ENCODE measurements at places on chromosomes 16 and 17. TPM values are rescaled to one million over a fixed set of nuclear protein-coding genes. Genes with fewer than 3 reads are reported as not detected.

DBF4B gene
- total RNA-seq, result 13.0 TPM

DNA sequence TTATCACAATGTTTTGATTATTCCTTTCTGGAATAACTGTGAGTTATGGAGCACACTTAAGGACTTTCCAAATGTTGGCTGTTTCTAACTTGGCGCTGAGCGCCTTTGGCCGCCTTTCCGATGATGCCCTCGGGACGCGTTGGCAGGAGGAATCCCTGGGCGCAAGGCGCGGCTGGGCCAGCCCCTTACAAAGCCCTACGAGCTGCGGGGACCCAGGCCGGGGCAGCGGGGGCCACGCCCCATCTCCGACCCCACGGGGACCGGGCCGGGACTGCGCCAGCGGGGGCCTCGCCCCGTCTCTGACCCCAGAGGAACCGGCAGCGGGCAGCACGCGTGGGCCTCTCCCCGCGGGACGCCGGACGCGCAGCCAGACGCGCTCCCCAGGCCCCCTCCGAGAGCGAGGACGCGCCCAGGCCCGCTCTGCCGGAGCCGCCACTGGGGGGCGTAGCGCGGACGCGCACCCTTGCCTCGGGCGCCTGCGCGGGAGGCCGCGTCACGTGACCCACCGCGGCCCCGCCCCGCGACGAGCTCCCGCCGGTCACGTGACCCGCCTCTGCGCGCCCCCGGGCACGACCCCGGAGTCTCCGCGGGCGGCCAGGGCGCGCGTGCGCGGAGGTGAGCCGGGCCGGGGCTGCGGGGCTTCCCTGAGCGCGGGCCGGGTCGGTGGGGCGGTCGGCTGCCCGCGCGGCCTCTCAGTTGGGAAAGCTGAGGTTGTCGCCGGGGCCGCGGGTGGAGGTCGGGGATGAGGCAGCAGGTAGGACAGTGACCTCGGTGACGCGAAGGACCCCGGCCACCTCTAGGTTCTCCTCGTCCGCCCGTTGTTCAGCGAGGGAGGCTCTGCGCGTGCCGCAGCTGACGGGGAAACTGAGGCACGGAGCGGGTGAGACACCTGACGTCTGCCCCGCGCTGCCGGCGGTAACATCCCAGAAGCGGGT, at the start of gene GAA:
Gene GAA (plus strand): TSS at position 571 of the 935 bp plus-strand sequence. CDS start 3,006 bp downstream, outside the sequence.
- H3K27ac ChIP-seq, result no peak within 1 kb of the TSS
- H3K36me3 ChIP-seq, result no peaks in the 10 kb centered on the region
- H3K27me3 ChIP-seq, result peaks cover 8% of the 10 kb centered on the region
- peaks cover 10% of the 10 kb centered on the region for H3K4me1 ChIP-seq
- H3K4me3 ChIP-seq, result peak within 1 kb of the TSS; percentile 71
- peak; percentile 87 for DNase-seq

DNA sequence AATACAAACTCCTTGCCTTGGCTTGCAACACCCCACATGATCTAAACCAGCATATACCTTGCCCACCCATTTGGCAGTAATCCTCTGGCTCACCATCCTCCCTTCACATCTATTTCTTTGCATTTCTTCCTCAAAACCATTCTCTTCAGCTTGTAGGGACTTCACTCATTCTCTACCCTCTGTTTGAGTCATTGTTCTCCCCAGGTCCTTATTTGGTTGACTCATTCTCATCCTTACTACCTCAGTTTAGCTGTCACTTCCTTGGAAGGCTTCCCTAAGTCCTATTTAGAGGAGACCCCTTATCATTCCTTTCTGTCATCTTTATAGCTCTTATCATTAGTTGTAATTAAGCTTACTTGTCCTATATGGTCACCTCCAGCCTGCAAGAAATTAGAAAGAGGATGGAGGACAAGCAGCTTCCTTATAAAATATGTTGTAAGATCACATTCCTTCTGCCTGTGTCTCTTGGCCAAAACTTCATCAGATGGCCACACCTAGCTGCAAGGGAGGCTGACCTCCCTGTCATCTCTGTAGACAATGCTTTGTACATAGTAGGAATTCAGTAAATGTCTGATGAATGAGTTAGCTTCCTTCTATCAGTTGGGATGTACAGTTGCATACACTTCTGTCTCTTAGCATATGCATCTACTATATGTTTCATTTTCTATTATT, 1.7 kb downstream of the TTC19 start:
- H3K27ac ChIP-seq, result no peak overlapping the region
- peaks cover 48% of the 10 kb centered on the region for H3K36me3 ChIP-seq
- no peak for DNase-seq
- H3K4me3 ChIP-seq, result peak overlapping the region; percentile 91

DNA sequence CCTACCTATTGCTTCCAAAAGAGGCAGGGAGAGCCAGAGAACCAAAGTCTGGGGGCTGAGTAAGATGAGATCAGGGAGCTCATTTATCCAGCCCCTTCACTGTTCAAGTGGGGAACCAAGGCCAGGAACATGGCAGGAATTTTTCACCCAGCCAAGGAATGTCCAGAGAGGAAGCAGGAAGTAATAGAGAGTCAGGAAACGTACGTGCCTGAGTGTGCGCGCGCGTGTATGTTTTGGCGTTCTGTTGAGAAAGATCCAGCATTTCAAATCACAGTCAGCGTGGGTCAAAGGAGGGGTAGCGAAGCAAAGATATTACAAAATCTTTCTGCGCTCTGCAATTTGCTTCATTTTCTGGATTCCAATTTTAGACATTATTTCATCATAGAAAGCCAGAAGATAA, 41.9 kb upstream of the WSCD1 start:
- DNase-seq, result no peak
- no peaks in the 10 kb centered on the region for H3K4me1 ChIP-seq
- no peak overlapping the region for H3K27ac ChIP-seq
- no peaks in the 10 kb centered on the region for H3K36me3 ChIP-seq
- H3K27me3 ChIP-seq, result no peaks in the 10 kb centered on the region
- no peak overlapping the region for H3K4me3 ChIP-seq

DNA sequence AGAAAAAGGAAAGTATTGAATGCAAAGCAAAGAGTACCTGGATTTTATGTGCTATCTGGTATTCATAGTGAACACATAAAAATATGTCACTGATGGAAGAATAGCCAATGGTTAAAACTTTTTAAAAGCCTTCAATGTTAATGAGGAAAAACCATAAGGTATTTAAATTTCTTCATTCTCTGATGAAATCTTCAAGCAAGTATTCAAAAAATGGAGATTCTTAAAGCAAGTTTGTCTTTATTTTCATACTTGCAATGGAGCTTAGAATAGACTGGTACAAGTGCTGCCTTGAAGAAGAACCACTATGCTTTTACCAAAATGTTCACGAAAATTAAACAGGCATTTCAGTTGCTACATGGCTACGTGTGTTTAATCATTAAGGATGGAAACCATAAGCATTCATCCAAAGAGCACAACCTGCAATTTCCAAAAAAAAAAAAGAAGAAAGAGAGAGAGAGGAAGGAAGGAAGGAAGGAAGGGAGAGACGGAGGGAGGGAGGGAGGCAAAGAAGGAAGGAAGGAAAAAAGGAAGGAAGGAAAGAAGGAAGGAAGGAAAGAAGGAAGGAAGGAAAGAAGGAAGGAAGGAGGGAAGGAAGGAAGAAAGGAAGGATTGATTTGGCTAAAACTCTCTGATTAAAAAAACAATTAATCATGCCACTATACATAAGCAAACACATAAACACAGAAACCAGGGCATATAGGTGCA, 17.6 kb downstream of the HS3ST3A1 start:
- H3K4me3 ChIP-seq, result no peak overlapping the region
- H3K27me3 ChIP-seq, result no peaks in the 10 kb centered on the region
- peaks cover 20% of the 10 kb centered on the region for H3K4me1 ChIP-seq

DNA sequence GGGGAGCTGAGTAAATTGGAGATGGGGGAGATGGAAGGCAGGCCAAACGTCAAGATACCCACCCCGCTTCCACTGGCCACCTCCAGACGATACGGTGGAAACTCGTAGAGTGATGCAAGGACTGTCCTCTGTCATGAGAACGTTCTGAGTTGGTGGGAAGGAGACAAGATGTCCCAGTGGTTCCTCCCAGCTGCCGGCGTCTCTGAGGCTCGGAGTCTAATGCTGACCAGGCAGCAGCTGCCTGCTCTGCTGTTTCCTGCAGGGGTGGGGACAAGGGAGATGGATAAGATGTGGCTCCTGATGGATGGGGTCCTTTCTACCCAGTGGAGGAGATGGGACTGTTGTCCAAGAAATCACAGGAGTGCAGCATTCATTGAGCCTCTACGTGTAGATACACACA, 28.2 kb upstream of the C1QL1 start:
- H3K4me3 ChIP-seq, result no peak overlapping the region
- no peaks in the 10 kb centered on the region for H3K27me3 ChIP-seq
- DNase-seq, result no peak
- H3K36me3 ChIP-seq, result no peaks in the 10 kb centered on the region

KRTAP1-5 gene
- not detected for total RNA-seq

C16orf96 gene
- total RNA-seq, result 1.2 TPM

GRCh38 chr17:27928587-27928986, 35.4 kb upstream of the LYRM9 start:
- no peaks in the 10 kb centered on the region for H3K27me3 ChIP-seq
- H3K4me1 ChIP-seq, result no peaks in the 10 kb centered on the region
- no peak for DNase-seq

- H3K36me3 ChIP-seq, result no peaks in the 10 kb centered on the region
- peaks cover 13% of the 10 kb centered on the region for H3K4me1 ChIP-seq
- H3K27ac ChIP-seq, result no peak overlapping the region
- no peaks in the 10 kb centered on the region for H3K27me3 ChIP-seq
Observed at GRCh38 chr16:71287911-71288310, 1.3 kb downstream of the CMTR2 start.

GRCh38 chr16:11405331-11406176, 60.3 kb downstream of the RMI2 start:
- no peak overlapping the region for H3K4me3 ChIP-seq
- H3K36me3 ChIP-seq, result no peaks in the 10 kb centered on the region
- no peaks in the 10 kb centered on the region for H3K4me1 ChIP-seq
- H3K27ac ChIP-seq, result no peak overlapping the region
- H3K27me3 ChIP-seq, result no peaks in the 10 kb centered on the region

GRCh38 chr16:21613361-21613760, 14.0 kb downstream of the METTL9 start:
- H3K36me3 ChIP-seq, result 0 out of 2 replicates have a peak, but pooled peaks cover 5% of the 10 kb centered on the region
- H3K4me3 ChIP-seq, result no peak overlapping the region
- no peak overlapping the region for H3K27ac ChIP-seq
- H3K4me1 ChIP-seq, result peaks cover 43% of the 10 kb centered on the region

PLA2G10 gene
- total RNA-seq, result 0.94 TPM

DNA sequence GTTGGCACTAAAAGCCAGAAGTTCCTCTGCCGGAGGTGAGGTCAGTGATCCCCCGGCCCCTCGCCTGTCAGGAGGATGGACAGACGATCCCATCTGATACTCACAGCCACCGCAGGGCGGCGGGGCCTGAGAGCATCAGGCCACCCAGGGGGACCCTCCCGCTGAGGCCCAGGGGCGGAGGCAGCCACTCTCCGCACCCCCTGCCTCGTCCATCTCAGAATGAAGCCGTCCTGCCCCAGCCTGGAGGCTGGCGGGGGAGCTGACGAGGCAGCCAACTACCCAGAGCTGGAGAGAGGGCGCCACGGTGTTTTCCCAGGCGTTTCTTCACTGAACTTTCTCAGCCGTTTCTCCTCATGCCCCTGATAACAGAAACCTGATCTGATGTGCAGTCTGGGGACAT, 22.6 kb downstream of the TPSD1 start:
- peaks cover 13% of the 10 kb centered on the region for H3K4me1 ChIP-seq
- no peaks in the 10 kb centered on the region for H3K27me3 ChIP-seq

DNA sequence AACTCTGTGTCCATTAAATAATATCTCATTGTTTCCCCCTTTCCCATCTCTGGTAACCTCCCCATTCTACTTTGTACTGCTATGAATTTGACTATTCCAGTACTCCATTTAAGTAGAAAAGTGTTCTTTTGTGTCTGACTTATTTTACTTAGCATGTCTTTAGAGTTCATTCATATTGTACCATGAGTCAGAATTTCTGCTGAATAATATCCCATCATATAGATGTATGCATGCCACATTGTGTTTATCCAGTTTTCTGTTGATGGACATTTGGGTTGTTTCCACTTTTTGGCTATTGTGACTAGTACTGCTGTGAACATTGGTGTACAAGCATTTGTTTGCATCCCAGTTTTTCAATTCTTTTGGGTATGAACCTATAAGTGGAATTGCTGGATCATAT, 6.0 kb downstream of the PPM1D start:
- no peak overlapping the region for H3K27ac ChIP-seq
- no peaks in the 10 kb centered on the region for H3K36me3 ChIP-seq
- H3K4me1 ChIP-seq, result peaks cover 5% of the 10 kb centered on the region
- no peak overlapping the region for H3K4me3 ChIP-seq

DNA sequence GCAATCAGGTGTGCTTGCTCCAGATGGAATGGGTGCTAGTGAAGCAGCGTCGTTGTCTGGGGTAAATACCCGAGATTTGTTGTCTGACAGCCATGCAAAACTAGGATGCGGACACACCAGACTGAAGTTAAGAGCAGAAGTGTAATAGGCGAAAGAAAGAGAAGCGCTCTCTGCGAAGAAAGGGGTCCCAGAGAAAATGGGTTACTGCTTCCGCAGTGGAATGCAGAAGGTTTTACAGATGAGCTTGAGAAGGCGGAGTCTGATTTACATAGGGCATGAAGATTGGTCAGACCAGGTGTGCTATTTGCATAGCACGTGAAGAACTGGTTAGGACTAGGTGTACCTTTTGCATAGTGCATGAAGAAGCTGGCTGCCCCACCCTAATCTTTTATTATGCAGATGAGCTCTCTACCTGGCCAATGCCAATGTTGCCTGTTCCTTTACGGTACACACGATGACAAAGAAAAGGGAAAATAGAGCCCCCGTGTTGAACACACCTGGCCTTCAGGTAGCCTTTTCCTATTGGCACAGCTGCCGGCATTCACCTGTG, 32.0 kb upstream of the SNN start:
- H3K27ac ChIP-seq, result peak overlapping the region; percentile 70
- DNase-seq, result peak; percentile 98
- no peaks in the 10 kb centered on the region for H3K27me3 ChIP-seq
- no peaks in the 10 kb centered on the region for H3K36me3 ChIP-seq
- H3K4me1 ChIP-seq, result peaks cover 6% of the 10 kb centered on the region
- H3K4me3 ChIP-seq, result 0 out of 2 replicates have a peak overlapping the region, but pooled peaks have one; percentile 18

- no peaks in the 10 kb centered on the region for H3K36me3 ChIP-seq
- H3K27ac ChIP-seq, result no peak overlapping the region
- H3K4me1 ChIP-seq, result no peaks in the 10 kb centered on the region
- no peaks in the 10 kb centered on the region for H3K27me3 ChIP-seq
Observed at GRCh38 chr16:86971251-86971650, 345.9 kb downstream of the C16orf95 start.

TSPAN10 gene
- total RNA-seq, result 0.31 TPM

Measured in GM23338 (cell line).